ENCODE measurements at places on chromosomes 2 and 18. TPM values are rescaled to one million over a fixed set of nuclear protein-coding genes. Genes with fewer than 3 reads are reported as not detected.

ERCC3 gene
- 65.8 TPM for total RNA-seq

CXCR4 gene
- total RNA-seq = 86.8 TPM

RNF125 gene
- total RNA-seq = 1.4 TPM

MALL gene
- total RNA-seq = 1.4 TPM

LBX2 gene
- total RNA-seq = 0.53 TPM
